ENCODE measurements at places on chromosomes 2 and 18.

- no peak for DNase-seq
Observed at GRCh38 chr18:61921621-61922235, 28.9 kb upstream of the RNF152 start.

GRCh38 chr2:3078684-3079083 is 298.9 kb downstream of the EIPR1 start:
- no peak for DNase-seq

- no peak for DNase-seq
Observed at GRCh38 chr18:3666526-3667254, 216.7 kb downstream of the TGIF1 start.

DNA sequence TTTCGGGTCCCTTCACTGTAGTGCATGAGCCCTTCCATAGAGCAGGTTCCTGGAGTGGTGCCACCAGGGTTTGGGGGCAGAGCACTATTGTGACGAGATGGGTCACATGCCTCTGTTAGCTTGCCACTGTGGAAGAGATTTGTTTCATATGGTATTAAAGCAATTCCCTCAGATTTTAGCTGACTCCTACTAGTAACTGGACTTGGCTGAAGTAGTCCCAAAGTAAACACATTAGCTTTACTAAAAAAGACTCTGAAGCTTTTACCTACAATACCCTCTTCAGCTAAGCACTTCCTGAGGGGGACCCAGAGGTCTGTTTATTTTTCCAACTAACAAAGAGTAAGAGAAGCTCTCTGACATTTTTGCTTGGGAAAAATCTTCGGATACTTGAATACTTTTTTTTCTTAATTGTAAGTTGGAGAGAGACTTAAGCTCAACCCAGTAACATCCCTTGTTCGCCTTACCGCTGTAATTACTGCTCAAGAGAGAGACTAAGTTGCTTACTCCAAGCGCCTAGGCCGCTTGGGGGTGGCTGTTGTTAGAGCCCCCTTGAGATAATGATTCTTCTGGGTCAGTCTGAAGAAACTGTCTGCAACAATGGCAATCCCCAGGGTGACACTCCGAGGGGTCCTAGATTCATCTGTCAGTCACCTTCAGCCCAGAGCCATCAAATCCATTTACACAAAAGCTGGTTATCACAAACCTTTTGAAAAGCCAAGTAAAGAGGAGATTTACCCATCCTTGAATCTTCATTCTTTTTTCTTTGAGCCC is 177.4 kb downstream of the FIGN start:
- no peak for DNase-seq

DNA sequence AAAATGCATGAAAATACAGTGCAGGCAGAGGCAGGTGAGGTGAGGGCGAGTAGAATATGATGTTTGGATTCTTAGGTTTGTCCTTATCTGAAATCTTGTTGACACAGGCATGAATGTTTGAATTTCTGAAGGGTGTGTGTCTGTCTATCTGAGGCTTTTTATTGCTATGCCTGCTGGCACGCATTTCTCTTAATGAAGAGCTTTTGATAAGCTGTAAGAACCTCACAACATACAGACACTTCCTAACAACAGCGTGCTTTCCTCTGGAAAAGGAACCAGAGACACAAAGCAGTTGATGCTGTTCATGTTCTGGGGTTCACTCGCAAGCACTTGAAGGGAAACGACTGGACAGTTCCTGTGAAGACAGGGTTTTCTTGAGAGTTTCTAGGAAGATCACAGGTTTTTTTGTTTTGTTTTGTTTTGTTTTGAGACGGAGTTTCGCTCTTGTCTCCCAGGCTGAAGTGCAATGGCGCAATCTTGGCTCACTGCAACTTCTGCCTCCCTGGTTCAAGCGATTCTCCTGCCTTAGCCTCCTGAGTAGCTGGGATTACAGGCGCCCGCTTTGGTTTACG is 33.3 kb upstream of the CABLES1 start:
- DNase-seq: no peak

DNA sequence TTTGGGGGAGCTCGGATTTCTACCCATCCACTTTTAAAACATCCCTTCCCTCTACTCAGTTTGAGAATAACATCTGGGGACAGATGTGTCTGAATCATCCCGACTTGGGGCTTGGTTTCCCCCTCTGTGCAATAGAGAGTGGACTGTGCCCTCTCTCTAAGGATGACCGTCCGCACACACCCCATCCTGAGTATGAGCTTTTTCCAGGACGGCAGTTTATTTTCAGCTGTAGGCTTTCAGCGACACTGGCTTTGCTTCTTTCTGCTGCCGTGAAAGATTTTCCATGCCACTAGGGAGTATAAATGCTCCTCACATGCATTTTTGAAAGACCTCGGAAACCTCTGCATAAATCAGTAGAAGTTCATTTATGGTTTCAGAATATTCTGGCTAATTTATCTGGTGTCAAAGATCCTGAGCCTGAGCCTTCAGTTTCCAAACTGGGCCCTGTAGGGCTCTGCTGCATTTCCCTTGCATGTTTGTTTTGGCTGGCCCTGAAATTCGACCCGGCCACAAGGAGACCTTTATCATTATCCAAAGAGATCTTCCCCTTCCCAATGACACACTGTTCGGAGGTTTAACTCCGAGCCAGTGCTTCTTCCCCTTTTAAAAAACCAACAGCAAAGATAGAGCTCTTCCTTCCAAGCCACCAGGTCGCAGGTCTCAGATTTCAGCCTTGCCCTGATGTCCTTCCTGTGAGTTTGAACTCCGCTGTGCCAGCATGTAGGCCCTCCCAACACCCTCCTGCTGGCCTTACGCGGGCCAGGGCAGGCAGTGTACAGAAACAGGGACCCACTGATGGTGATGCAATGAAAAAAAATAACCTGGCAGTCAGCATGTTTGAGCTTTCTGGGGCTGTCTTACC is 53.3 kb downstream of the FECH start:
- no peak for DNase-seq

DNA sequence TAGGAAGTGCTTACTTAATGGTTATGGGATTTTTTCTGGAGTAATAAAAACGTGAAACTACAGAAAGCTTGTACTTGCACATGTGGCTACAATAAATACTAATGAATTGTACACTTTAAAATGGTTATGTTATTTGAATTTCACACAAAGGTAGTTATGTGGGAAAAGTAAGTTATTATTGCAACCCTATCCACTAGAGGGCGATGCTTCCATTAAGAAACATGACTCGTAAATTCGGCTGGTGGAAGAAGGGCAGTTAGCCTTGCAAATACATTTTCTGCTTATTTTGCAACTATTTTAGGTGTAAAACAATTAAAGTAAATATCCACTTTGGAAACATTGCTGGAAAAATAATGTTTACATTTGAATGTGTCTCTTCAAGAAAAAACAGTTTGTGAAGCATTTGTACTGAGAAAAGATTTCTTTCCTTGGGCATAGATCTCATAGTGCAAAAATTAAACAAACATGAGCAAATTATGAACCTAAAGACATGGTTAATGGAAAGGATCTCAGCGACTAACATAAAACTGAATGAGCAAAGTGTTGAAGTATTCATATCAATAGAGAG is 68.1 kb upstream of the CSRNP3 start:
- no peak for DNase-seq

GRCh38 chr2:10706033-10706432 is 15.4 kb upstream of the ATP6V1C2 start:
- no peak for DNase-seq

DNA sequence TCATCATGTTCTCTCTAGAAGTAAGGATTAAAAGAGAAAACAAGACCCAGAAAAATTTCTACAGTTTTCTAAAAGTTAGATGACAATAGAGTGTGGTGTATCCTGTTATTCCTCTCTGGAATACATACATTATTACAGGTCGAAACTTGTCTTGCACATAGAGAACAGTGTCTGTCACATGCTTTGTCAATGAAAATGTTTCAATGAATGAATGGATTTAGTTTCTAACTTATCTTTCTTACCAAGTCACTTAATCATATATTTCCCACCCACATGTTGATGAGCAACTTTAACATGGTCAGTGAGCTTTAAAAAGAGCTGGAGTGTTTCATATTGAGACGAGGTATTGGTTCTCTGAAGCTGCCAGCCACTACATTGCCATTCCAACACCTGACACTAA is 4.3 kb downstream of the DSG4 start:
- DNase-seq: no peak

GRCh38 chr2:85810371-85811179 is 56.8 kb downstream of the ATOH8 start:
- DNase-seq: no peak

DNA sequence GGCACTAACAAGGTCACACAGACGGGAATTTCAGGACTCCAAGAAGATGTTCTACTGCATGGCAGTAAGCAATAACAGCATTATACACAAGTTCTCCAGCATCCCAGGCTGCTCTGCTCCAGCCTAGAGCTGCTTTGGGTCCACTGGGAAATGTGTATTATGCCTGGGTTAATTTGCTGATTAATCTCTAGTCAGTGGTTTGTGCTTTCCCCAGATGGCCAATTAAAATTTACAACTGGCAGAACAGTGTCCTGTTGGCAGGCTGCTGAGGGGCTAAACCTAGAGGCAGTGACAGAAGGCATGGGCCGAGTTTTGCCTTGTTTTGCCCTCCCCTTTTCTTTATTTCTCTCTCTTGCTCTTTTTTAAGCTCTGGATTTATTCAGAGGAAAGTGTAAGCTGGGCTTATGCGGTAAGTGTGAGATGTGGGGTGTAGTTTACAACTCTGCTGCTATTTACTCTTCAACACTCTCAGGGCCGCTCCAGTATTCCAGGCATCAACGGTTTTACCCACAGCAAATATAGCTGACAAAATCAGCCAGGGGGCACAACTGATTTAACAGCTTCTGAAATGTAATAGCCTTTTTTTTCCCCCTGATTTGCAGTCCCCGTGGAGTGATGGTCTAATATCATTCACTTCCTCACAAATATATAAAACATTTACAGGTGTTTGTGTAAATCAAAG is 348.0 kb downstream of the GPD2 start:
- DNase-seq: no peak

DNA sequence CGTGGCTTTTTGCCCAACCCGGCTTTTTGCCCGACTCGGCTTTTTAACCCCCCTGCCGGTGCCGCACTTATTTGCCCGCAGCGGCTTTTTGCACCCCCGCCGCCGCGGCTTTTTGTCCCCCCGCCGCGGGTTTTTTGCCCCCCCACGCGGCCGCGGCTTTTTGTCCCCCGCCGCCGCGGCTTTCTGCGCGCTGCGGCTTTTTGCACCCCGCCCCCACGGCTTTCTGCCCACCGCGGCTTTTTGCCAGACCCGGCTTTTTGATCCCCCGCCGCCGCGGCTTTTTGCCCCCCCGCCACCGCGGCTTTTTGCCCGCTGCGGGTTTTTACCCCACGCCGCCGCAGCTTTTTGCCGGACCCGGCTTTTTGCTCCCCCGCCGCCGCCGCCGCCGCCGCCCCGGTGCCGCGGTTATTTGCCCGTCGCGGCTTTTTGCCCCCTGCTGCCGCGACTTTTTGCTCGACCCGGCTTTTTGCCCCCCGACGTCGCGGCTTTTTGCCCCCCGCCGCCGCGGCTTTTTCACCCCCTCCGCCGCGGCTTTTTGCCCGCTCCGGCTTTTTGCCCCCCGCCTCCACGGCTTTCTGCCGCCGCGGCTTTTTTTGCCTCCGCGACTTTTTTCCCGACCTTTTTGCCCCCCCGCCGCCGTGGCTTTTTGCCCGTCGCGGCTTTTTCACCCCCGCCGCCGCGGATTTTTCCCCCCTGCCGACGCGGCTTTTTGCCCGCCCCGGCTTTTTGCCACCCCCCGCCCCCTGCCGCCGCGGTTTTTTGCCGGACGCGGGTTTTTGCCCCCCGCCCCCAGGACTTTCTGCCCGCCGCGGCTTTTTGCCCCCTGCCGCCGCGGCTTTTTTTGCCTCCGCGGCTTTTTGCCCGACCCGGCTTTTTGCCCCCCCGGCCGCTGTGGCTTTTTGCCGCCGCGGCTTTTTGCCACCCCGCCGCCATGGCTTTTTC is 2786.5 kb downstream of the RPIA start:
- DNase-seq: no peak

GRCh38 chr2:44833171-44834069 is 108.1 kb upstream of the SIX3 start:
- no peak for DNase-seq

- no peak for DNase-seq
Observed at GRCh38 chr2:144152817-144153271, 367.1 kb downstream of the ZEB2 start.

GRCh38 chr18:54872681-54873080 is 44.4 kb downstream of the RAB27B start:
- DNase-seq: no peak

- DNase-seq: no peak
Observed at GRCh38 chr18:49632588-49632987, 70.7 kb downstream of the LIPG start.

GRCh38 chr2:82690757-82691411 is 1768.2 kb downstream of the SUCLG1 start:
- no peak for DNase-seq

DNA sequence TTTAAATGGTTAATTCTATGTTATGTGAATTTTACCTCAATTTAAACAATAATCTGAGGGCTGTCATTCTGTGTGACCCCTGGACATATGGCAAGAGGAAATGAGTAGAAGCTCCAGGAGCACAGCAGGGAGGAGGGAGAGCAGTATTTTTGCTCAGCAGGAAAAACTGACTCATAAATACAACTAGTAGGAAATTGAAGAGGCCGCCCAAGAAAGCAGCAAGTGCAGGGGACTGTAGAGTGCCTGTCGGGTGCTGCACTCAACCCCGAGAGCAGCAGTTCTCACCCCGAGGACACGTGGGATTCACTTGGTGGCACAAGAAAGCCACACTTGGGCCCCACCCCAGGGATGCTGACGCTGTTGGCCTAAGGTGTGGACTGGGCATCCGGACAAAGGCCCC is 60.8 kb downstream of the NPAS2 start:
- no peak for DNase-seq

DNA sequence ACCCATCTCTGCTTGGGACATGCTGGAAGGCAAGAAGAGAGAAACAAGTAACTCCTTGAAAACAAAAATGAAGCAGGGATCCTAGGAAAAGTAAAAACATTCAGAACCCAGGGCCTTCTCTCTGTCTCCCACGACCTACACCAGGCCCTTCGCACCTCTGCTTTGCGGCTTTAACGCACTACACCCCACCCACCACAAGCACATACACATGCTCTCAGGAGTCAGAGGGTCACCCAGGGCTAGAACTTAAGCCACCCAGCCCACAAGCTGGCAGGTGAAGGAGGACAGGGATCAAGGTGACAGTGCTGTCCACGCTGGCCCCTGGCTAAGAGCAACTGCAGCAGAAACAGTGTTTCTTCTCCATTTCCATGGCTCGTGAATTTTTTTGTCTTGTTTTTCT is 72.2 kb downstream of the BCL11A start:
- DNase-seq: no peak

All from stimulated activated CD4-positive, alpha-beta T cell treated with anti-CD3 and anti-CD28 coated beads, Interleukin-1b, Interleukin-23, amount 100 ng/mL, for 24 hours (primary cell).